ENCODE measurements at places on chromosomes 1 and 21. TPM values are rescaled to one million over a fixed set of nuclear protein-coding genes. Genes with fewer than 3 reads are reported as not detected.

DNA sequence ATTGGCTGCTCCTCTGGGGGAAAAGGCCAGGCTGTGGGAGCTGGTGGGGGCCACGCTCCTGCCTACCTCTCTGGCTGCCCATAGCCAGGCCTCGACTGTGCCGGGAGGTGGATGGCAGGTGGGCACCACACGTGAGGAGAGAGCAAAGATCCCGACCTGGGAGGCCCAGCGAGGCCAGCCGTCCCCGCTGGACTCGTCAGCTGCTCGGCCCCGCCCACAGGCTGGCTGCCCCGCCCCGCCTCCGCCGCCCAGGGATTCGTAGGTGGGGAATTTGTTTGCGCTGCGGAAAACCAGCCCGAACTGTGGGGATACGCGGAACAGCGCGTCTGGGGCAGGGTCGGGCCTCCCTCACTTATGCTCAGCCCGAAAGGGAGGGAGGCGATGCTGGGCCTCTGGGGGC lies 31.7 kb downstream of the TP73 start:
- H3K4me1 ChIP-seq = peaks cover 5% of the 10 kb centered on the region
- H3K36me3 ChIP-seq = no peaks in the 10 kb centered on the region
- no peak overlapping the region for H3K4me3 ChIP-seq
- peaks cover 18% of the 10 kb centered on the region for H3K27me3 ChIP-seq
- DNase-seq = no peak

DNA sequence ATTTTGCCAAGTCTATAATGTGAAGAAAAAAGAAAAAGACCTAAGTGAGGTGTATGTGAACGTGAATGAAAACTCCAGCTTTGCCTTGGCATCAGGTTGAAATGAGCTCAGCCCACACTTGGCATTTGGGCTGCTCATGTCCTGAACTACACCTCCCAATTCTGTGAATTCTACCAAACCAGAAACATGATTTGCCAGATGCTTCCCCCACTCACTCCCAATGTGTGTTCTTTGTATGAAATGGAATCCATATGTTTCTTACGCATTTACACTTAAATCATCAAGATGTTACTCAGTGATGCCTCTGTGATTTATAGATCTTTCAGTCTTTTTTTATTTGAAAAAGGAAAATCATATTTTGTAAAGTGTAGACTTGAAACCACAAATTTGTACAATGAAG lies 32.8 kb upstream of the RUNX1 start:
- no peaks in the 10 kb centered on the region for H3K27me3 ChIP-seq
- H3K4me3 ChIP-seq = no peak overlapping the region
- H3K4me1 ChIP-seq = no peaks in the 10 kb centered on the region
- no peak overlapping the region for H3K27ac ChIP-seq

DNA sequence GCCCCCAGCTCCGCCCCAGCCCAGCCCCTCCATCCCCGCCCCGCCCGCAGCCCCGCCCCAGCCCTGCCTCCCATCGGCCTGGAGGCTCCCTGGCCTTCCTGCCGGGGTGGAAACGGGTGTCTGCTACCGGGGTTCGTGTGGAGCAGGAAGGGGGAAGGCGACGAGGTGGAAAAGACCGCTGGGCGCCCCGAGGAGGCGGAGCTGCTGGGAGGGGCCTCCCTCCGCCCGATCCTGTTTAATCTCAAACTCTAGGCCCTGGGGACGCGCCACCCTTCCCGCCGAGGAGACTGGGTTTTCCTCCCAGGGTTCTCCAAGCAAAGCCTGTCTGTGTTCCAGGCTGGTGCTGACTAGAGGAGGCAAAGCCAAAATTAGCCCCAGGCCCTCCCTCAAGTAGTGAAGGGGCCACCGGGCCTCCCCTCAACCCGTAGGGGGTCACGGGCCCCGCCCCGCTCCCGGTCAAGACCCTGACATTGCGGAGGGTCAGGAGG lies 16.2 kb upstream of the TTLL10 start:
- DNase-seq = peak; percentile 96
- H3K36me3 ChIP-seq = no peaks in the 10 kb centered on the region
- peaks cover 2% of the 10 kb centered on the region for H3K27me3 ChIP-seq
- H3K4me3 ChIP-seq = peak overlapping the region; percentile 66
- peak overlapping the region; percentile 95 for H3K27ac ChIP-seq

- DNase-seq = no peak
- H3K27ac ChIP-seq = no peak overlapping the region
- peaks cover 7% of the 10 kb centered on the region for H3K4me1 ChIP-seq
- no peak overlapping the region for H3K4me3 ChIP-seq
Observed at GRCh38 chr1:222459652-222460051, 88.3 kb downstream of the HHIPL2 start.

DNA sequence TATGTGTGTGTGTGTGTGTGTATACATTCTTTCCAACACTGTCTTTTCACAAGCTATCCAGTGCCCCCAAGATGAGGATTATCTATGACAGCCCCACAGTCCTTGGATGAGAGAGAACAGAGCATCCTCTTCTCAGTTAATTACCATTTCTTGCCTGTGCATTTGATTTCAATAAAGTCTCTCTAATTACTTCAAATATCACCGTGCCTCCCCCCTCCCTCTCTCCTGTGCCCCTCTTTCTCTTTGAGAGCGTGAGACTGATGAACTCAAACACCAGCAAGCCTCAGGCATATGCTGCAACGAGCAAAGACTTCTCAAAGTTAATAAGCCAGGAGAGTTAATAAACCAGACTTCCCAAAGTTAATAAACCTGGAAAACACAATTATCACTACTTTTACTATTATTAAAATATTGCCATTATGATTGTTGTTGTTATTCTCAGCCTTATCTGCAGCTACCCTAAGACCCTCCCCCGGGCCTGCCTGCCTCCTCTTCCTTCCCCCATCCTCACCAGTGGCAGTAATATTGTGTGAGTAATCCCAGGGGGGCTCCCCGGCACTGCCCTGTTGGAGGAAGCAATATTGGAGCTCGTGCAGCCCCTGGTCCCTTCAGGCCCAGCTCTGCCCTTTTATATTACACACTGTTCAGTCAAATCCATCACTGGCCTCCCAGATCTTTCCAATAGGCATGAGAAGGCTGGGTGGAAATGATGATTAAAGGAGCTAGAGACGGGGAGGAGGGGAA lies 30.9 kb downstream of the LMX1A start:
- H3K4me1 ChIP-seq = no peaks in the 10 kb centered on the region
- H3K36me3 ChIP-seq = no peaks in the 10 kb centered on the region
- no peak overlapping the region for H3K27ac ChIP-seq
- H3K4me3 ChIP-seq = no peak overlapping the region

GRCh38 chr1:81513796-81514354 lies 286.9 kb upstream of the ADGRL2 start:
- no peaks in the 10 kb centered on the region for H3K27me3 ChIP-seq
- no peak for DNase-seq
- H3K36me3 ChIP-seq = no peaks in the 10 kb centered on the region
- no peaks in the 10 kb centered on the region for H3K4me1 ChIP-seq
- no peak overlapping the region for H3K4me3 ChIP-seq

PCP4 gene
- 188 TPM for total RNA-seq

DNA sequence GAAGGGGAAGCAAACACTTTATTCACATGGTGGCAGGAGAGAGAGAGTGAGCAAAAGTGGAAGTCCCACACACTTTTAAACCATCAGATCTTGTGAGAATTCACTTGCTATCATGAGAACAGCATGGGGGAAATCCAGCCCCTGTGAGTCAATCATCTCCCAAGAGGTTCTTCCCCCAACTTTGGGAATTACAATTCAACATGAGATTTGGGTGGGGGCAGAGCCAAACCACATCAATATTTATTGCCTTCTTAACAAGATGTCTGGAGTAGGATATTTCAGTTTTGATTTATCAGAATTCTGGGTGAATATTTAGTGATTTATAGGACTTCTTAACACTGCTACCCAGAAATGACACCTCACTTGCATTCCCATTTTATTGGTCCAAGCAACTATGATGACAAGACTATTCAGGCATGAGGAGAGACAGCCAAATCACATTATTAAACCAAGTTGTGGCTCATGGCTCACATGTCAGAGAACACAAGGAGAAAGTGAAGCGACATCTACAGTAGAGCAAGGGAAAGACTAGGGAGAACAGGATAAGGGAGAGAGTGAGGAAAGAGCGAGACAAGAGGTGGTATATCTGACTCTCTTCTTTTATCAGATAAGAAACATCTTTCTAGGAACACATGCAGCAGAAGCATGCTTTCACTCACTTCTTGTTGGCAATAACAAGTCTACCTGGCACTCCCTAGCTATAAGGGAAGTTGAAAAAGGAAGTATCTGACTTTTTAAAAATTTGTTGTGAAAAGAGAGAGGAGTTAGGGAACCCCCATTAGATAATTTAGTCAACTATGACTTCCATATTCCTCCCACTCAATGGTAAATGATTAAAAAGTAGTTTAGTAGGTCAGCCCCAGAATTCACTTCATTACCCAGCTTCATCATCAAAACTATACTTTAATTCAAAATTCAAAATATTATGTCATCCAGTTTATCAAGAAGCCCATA lies 36.6 kb upstream of the PTPRC start:
- no peak overlapping the region for H3K27ac ChIP-seq
- no peak overlapping the region for H3K4me3 ChIP-seq
- no peaks in the 10 kb centered on the region for H3K27me3 ChIP-seq
- H3K36me3 ChIP-seq = no peaks in the 10 kb centered on the region

MLLT11 gene
- total RNA-seq = 3.1 TPM

ELAVL4 gene
- total RNA-seq = 7.8 TPM

DNA sequence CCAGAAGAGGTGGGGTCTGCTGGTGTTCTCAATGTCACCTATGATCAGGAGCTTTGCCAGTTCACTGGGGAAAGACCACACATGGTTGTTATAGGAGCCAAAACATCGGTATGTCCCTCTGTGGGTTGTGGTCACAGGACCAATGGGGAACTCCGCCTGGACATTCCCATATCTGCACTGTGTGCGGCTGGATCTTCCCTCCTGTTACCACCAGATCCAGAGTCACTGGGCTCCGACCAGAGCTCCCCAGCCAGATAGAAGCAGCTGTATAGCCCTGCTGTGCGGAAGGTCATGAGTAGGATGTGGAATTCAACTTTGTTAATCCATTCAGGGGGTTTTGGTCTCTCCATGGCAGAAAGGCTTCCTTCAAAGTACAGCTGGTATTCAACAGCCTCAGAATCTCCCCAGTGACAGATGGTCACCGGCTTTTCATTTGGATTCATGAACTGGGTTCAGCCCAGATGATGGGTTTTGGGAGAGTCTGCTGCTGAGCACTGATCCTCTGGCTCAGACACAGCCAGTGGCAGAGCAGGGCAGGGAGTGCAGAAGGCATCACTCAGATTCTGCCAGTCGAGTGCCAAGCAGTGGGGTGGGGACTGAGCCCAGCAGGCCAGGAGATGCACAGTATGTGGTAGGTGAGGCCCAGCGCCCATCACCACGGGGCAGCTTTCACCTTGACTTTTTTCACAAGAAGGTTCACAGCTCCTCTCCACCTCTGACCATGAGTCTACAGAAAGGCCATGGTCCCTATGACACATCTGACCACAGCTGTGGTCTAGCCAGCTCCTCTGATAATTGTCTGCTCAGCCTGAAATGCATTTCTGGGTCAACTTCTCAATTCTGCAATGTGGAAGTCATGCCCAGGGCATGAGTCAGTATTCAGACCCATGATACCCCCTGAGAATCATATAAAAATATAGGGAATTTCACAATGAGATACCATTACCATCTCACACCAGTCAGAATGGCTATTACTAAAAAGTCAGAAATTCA lies 2.9 kb upstream of the SHCBP1L start:
- no peak for DNase-seq
- no peaks in the 10 kb centered on the region for H3K4me1 ChIP-seq
- H3K4me3 ChIP-seq = no peak overlapping the region
- no peak overlapping the region for H3K27ac ChIP-seq
- peaks cover 13% of the 10 kb centered on the region for H3K27me3 ChIP-seq
- no peaks in the 10 kb centered on the region for H3K36me3 ChIP-seq

- DNase-seq = no peak
- no peaks in the 10 kb centered on the region for H3K27me3 ChIP-seq
- no peak overlapping the region for H3K27ac ChIP-seq
Observed at GRCh38 chr1:45925728-45926287, 122.4 kb downstream of the MAST2 start.

DNA sequence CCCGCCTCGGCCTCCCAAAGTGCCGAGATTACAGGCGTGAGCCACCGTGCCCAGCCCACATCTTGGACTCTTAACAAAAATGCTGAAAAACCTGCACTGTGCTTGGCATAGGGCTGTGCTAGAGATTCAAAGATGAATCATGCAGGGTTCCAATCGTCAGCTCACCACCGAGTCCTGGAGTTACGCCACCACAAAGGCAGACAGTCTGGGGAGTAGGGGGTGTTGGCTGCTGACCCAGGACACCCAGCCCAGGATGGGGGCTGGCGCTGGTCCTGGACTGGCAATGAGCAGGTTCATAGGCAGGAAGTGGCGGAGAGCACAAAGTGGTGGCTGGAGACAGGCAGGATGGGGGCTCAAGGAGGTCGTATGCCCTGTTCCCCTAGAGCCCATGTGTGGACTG lies 16.0 kb downstream of the PSRC1 start:
- peaks cover 48% of the 10 kb centered on the region for H3K36me3 ChIP-seq
- H3K4me1 ChIP-seq = peaks cover 5% of the 10 kb centered on the region
- H3K27me3 ChIP-seq = no peaks in the 10 kb centered on the region
- no peak overlapping the region for H3K4me3 ChIP-seq
- no peak overlapping the region for H3K27ac ChIP-seq
